Left lung (tissue), 14 donors: ENCODE measurements at places on chromosomes 6 and 20. TPM values are rescaled to one million over a fixed set of nuclear protein-coding genes. Genes with fewer than 3 reads are reported as not detected.

The ENPP1 gene
- polyA plus RNA-seq = 2.3 TPM

GRCh38 chr20:63976980-63977738 is 2.3 kb downstream of the SAMD10 start:
- DNase-seq = peak; percentile 70

DNA sequence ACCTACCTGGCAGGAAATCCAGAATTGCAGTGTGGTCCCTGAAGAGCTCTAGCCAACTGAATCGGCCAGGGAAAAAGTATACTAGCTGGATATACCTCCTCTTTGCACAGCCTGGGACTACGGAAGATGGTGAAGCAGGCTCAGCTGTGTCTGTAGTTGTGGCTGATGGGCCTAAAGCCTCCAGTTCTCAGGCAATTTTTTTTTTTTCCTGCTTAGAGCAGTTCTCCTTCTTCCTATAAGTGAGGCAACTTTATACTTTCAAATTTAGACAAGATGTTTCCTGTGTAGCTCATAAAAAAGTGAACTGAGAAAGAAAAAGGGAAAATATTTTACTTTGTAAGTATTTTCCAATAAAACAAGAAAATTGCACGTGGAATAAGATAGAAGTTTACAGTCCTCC is 172.9 kb downstream of the CARMIL1 start:
- DNase-seq = no peak

GRCh38 chr6:39834278-39834677 is 42.1 kb downstream of the DAAM2 start:
- DNase-seq = no peak

DNA sequence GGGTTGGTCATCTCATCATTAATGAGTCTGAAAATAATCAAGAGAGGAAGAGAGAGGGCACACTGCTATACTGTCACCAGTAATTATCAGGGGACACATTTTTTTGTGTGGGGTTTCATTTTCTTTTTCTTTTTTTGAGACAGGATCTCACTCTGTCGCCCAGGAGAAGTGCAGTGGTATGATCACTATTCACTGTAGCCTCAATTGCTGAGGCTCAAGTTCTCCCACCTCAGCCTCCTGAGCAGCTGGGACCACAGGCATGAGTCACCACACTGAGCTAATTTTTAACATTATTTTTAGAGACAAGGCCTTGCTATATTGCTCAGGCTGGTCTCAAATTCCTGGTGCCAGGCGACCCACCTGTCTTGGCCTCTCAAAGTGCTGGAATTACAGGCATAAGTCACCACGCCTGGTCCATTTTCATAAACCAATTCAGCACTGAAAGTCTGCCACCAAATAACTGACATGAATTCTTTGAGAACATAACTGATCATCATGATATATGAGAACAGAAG is 43.3 kb downstream of the EPHA7 start:
- no peak for DNase-seq
